Stimulated activated CD4-positive, alpha-beta T cell treated with anti-CD3 and anti-CD28 coated beads, Interleukin-1b, Interleukin-23, amount 100 ng/mL, for 1 hour (primary cell): ENCODE measurements at places on chromosomes 6 and 20.

GRCh38 chr20:48620154-48620506, 207.7 kb downstream of the PREX1 start:
- no peak for DNase-seq

GRCh38 chr6:112007805-112008204, 46.1 kb upstream of the CCN6 start:
- DNase-seq, result no peak

GRCh38 chr6:47084610-47085009, 42.5 kb upstream of the ADGRF1 start:
- DNase-seq, result no peak

DNA sequence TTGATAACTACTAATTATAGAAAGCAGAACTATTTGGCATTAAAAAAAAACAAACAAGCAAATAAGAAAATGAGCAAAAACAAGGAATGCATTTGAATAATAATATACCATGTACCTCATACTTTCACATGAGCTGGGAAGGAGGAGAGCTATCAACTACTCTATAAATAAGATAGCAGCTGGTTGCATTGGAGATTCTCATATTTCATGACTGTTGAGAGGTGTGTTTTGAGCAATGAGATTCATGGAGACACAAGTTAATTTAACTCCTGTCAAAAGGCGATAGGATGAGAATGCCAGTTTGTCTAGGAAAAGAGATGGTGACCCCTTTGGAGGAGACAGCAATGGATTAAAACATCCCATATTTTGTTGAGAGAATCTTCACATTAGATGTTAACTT, 348.8 kb upstream of the SPTLC3 start:
- no peak for DNase-seq

DNA sequence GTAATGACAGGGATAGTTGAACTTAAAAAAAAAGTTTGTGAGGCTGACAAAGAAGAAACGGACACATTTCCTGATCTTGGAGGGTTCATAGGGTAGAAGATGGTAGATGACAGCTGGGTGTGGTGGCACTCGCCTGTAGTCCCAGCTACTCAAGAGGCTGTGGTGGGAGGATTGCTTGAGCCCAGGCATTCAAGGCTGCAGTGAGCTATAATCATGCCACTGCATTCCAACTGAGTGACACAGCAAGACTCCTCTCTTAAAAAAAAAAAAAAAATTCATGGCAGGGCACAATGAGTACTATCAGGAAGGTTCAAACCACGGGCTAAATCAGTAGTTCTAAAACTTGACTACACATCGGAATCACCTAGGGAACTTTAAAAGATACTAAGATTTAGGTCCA, 2.0 kb upstream of the MICA start:
- DNase-seq, result no peak

DNA sequence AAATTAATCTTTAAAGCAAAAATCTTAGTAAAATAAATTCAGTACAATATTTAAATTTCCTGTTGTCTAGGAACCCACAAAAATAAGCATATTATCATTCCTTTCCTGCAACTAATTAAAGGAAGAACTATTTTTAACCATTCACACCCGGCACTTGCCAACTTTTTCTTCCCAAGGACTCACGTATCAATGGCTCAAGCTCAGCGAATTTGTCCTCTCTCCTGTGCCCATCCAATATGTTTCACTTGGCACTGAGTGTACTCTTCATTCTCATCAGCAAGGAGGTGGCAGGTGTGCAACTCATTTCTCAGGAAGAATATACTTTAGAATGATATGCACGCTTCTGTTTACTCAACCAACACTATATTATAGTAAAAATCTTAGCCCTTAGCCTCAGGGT, 419.4 kb downstream of the C6orf118 start:
- no peak for DNase-seq

GRCh38 chr6:33508935-33509926, 54.9 kb downstream of the ZBTB9 start:
- DNase-seq, result no peak

DNA sequence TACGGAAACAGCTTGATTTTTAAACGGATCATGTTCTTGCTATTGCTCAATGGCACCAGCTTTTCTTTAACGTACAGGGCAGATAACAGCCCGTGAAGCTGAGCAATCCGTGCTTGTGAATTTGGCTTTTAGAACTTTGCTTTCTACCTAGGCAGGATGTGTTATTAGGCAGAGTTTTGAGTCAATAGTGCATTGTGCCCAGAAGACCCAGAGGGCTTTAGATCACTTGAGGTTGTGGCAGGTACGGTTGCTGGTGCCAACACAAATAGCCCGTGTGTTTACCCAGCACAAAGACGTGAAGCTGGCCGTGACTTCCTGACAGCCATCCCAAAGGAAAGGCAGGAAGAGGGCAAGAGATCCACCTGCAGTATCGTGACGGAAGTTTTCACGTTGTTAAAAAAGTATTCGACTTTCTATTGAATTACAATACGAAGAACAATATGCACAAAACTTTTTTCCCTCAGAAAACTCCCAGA, 117.4 kb upstream of the FRMD1 start:
- no peak for DNase-seq

DNA sequence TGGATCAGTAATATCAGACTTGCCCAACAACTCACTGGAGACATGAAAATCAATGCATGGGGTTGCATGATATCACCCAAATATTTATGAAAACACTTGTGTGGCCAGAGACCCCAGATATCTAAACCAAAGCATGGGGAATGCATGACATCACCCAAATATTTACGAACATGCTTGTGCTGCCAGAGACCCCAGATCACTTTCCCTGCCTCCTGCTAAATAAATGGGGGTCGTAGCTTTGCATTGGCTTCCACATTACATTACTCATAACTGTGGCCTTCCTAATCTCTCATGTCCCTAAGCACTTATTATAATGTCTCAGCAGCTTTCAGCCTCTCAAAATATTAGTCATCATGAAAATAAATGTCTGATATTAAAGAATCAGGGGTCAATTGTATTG, 838.0 kb upstream of the DEFB115 start:
- DNase-seq, result no peak

DNA sequence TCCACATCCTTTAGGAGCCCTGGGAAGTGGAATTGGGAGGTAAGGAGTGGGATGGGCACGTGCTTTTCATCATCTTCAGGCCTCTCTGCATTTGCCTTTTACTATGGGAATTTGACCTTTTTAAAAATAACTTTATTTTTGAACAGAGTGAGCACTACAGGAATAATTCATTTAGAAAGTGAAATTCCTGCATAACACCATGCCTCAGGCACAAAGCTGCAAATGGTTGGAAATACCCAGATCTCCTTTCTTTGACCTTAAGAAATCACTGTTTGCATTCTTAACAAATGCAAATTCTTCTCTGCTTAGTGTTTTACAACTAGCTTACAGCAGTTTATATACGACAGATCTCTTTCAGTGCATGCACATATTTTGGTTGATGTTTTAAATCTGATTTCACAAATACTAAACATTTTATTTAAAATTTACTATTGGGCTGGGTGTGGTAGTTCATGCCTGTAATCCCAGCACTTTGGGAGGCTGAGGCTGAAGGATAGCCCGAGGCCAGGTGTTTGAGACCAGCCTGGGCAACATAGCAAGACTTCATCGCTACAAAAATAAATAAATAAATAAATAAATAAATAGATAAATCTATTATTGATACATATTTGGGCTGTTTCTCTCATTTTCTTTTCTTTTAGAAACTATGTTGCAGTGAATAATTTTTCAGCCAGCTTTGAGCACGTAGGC, 24.5 kb downstream of the CST8 start:
- DNase-seq, result no peak

- no peak for DNase-seq
Observed at GRCh38 chr20:45629496-45630100, at the start of gene WFDC10A. Gene WFDC10A, plus strand, starts transcription at chr20:45629739. Its CDS starts 75 bp downstream, at chr20:45629814.

- DNase-seq, result no peak
Observed at GRCh38 chr6:15922510-15923250, 206.2 kb upstream of the MYLIP start.

DNA sequence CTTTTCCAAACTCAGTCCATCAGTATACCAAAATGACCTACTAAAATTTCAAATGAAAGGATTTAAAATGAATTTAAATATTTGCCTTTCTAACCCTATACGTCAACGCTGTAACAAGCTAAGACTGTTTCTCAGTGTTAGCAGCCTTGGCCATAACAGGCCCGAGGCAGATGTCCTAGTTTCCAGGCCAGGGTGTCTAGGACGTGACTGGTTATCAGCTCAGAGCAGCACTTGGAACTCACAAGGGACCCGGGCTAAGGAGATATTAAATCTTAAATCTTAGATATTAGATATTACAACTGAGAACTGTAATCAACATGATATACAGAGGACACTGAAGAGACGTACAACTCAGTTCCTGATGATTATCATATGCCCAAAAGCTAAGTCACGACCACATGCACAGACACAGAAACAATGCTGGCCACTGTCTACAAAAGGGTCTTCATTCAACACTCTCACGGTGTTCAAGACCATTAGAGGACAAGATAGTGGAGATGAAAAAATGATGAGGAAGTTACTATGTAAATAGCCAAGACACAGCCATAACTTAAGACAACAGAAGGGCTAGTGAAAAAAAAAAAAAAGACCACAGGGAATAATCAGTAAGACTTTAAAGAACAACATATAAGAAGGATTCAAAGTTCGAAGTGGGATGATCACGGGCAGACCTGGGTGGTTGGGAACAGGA, at the start of gene CLDN20:
Gene CLDN20 (plus strand): TSS at position 641 of the 691 bp plus-strand sequence. CDS start 11,707 bp downstream, outside the sequence.
- DNase-seq, result no peak

- no peak for DNase-seq
Observed at GRCh38 chr20:4513720-4514119, 208.0 kb upstream of the PRND start.

GRCh38 chr6:116451916-116452315, 9.3 kb upstream of the CALHM6 start:
- DNase-seq, result no peak

DNA sequence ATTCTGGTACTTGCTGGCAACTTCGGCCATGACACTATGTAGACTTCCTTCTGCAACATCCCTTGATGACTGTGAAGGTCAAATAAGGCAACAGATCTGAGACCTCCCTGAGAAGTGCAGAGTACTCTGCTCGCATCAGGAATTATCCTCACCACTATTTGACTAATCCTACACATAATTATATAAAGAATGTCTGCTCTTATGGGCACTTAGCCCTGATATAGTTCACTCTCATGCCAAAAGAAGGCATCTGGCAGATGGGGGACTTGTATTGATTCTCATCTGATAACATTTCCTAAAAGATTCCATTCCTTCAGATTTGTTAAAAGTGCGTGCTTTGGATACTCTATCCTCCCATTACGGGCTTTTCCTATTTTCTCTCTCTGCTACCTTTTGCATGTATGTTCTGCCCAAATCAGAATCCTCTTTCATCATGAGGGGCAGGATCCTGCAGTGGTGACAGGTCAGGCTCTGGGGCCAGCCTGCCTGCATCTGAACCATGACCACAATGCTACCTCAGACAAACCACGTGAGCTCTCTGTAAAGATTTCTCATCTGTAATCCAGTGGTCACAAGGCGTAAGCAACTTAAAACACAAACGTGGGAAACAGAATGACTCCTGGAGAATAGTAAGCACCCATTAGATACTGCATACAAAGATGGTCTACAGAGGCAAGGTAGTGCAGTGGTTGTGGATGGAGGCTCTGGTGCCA, 134.0 kb downstream of the GJA10 start:
- no peak for DNase-seq

DNA sequence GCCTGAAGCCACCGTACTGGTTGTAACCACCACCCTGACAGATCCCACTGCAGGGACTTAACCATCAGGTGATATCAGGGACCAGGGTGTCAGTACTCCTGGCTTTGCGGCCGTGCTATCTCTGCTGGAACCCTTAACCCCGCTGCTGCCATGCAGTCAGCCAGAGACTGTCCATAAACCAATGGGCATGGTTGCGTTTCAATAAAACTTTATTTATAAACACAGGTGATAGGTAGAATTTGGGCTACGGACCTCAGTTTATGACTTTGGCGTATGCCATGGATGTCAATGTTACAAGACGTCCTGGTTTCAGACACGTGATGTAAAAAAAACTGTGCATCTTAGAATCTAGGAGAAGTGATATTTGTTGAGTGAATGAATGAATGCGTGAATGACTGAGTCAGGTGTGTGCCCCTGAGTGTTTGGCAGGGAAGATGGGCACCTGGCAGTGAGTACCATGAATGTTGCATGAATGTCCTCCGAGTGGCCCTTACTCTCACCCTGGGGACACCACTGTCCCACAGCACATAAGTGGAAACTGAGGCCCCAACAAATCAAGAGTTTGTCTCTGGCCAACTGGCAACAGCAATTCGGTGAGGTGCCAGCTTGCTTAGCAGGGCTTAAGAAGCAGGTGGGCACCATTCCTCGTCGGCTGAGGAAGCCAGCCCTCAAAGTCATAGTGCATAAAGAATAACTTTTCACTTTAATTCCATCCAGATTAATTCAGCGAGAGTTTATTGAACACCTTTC, 64.0 kb upstream of the APCDD1L start:
- DNase-seq, result no peak

- no peak for DNase-seq
Observed at GRCh38 chr6:18471232-18471964, 84.2 kb downstream of the RNF144B start.

- no peak for DNase-seq
Observed at GRCh38 chr20:48278961-48279481, 493.7 kb upstream of the SULF2 start.

GRCh38 chr6:70601014-70601413, 34.3 kb downstream of the SDHAF4 start:
- DNase-seq, result no peak

- no peak for DNase-seq
Observed at GRCh38 chr6:170385506-170385905, 78.9 kb downstream of the FAM120B start.

DNA sequence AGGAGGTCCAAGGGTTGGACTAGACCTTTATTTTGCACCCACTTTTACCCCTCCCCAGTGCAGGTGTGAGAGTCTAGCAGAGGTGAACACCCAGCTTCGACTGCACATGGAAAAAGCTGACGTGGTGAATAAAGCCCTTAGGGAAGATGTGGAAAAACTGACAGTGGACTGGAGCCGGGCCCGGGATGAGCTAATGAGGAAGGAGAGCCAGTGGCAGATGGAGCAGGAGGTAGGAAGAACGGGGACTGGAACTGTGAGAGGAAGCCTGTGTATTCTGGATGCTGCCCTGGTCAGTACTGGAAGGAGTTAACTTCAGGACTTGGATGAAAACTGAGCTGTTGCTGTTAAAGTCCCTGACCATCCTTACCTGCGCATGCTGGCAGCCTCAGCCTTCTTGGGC, 10.6 kb downstream of the CEP250 start:
- no peak for DNase-seq

DNA sequence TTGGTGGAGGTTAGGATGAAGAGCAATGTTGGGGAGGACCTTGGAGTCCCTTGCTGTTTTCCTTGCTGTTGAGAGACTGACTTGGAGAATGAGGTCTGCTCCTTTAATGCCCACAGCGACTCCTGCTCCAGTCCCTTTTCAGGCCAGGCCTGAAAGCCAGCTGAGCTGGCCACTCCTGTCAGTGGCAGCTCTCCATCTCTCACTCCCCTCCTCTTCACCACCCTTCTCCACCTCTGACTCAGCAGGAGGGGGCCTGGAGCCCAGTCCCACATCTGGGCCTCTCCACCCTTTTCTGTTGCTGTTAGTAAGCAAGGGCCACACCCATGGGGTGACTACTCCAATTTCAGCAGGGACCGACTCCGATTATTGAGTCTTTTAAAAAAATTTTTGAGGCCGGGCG, 2.2 kb downstream of the SNX21 start:
- DNase-seq, result no peak

- no peak for DNase-seq
Observed at GRCh38 chr6:87504441-87504840, 31.7 kb downstream of the SLC35A1 start.
